ENCODE measurements at places on chromosomes 7 and 10.
A peak's percentile ranks its signal among the peaks of the same experiment; 100 is the strongest.

DNA sequence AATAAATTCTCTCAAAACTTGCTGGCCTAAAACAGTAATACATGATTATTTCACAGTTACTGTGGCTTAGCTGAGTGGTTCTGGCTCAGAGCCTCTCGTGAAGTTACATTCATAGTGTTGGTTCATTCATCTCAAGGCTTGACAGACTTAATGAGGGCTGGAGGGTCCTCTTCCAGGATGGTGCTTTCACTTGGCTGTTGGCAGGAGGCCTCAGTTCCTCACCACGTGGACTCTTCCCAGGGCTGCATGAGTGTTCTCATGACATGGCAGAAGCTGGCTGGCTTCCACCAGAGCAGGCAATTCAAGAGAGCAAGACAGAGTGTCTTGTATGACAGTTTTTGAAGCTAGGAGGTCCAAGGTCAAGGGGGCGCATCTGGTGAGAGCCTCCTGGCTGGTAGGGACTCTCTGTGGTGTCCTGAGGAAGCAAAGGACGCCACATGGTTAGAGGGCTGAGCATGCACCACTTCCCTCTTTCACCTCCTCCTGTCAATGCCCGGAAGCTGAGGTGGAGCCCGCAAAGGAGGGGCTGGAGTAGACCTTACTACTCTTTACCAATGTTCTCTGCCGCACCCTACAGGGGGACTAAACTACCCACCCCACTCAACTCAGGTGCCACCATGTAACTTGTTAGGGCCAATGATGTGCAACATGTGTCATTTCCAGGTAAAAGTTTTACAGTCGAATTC, 58.2 kb upstream of the YAE1 start:
- no peak for DNase-seq

- DNase-seq: no peak
Measured at GRCh38 chr10:99844433-99844955, 62.1 kb downstream of the ABCC2 start.

DNA sequence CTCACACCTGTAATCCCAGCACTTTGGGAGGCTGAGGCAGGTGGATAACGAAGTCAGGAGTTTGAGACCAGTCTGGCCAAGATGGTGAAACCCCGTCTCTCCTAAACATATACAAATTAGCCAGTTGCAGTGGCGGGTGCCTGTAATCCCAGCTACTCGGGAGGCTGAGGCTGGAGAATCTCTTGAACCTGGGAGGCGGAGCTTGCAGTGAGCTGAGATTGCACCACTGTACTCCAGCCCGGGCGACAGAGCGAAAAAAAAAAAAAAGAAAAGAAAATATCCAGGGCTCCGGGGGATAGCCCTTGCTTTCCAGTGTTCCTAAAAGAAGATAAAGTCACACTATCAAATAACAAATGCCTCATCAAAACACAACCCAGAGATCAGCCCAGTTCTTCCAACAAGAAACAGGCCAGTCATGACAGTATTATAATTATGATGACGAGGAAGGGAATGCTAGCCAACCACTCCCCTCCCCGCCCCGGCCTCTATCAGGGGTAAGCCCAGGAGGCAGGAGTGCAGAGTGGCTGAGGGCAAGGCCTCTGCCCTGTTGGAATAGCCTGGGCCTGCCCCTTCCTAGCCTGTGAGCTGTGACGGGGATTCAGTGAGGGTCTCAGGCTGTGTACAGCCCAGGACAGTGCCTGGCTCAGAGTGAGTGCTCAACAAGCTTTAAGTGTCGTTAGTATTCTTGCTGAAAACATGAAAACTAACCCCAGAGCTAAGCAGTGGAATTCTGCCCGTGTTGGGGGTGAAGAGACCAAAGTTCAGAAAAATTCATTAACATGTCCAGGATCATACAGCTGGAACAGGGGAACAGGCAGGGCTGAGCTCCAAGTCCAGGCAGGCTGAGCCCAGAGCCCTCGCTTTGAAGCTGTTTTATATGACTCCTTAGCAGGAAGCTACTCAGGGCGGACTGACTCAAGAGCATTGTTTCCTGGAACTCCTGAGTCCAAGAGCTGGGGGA, 54.3 kb downstream of the FAM241B start:
- DNase-seq: peak; percentile 0

DNA sequence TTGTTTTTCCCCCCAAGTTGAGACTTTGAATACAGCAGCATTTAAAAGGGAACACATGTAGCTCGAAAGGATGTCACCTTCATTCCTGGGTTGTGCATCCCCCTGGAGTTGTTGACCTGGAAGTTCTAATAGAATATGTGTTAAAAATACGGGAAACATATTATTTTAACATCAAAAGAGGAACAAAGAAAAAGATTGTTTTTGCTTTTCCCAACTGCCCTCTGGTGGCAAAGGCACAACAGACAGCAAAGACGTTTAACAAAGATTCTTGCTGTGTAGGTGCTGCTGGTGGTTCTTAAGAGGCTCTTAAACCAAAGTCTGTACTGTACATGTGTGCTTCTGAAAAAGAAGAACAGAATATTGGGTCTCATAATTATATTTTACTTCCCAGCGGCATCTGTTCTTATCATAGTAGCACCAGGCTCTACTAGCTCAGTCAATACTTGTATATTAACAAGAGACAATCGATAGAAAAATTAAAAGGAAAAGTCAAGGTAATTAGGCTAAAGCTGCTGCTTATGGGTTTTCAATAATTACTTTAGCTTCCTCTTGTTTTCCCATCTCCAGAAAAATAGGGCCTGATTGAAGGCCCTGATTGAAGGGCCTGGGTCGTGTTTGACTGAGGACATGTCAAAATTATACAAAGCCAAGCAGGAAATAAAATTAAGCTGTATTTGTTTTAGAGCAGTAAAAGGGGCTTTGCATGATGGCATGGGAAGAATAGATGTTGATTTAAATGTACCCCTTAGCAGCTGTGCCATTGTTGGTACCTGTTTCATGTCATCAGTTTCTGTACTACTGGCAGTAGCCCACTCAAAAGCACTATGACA, 384.2 kb upstream of the LRGUK start:
- DNase-seq: peak; percentile 45

GRCh38 chr7:84654273-84654672, 459.7 kb upstream of the SEMA3A start:
- DNase-seq: no peak

- DNase-seq: no peak
Measured at GRCh38 chr10:6979371-6979770, 399.3 kb upstream of the PRKCQ start.

Measured in LHCN-M2 (cell line).